NCI-H1417 treated with DMSO at 0.1 percent for 48 hours (cell line): ENCODE measurements at places on chromosomes 2 and 18.
A peak's percentile ranks its signal among the peaks of the same experiment; 100 is the strongest.

GRCh38 chr2:27049422-27050280 lies 1.8 kb upstream of the AGBL5 start:
- DNase-seq, result no peak

GRCh38 chr18:48554610-48555400 lies 16.0 kb downstream of the CTIF start:
- DNase-seq, result no peak

DNA sequence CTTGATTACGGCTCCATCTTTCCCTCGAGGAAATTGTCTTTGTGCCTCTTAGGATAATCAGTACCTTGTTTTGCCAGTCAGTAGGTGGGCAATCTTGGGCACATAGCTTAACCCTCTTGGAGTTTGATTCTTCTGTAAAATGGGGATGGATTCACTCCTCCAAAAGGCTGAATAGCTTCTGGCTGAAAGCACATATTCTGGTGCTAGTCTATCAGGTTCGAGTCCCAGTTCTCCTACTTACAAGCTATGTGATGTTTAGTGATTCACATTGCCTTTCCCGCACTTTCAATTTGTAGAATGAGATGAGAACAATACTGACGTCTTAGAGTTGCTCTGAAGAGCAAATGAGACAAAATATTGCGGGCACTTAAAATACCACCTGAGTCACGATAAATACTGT lies 43.9 kb downstream of the ATIC start:
- DNase-seq, result no peak

DNA sequence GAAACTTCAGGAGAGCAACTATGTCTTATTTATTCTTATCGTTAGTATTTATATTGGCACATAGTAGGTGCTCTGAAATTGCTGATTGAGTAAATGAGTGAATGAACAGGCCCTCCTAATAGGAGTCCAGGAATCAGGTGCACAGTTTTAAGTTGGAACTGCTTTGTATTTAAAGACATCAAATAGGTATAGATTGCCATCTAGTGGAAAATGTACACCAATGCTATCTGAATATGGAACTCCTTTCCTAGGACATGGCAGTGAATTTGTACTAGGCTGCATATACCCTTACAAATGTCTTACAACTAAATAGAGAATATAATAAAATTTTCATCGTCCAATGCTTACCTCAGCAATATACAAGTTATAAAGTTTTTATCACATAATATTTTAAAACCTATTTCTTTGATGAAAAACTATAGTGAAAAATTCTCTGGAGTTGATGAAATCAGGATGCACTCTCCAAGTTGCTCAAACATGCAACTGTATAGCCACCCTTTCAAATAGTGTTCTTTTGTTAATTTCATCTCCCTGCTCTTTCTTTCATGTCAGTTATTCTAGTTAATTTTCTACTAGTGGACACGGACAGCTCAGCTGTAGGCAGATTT lies 318.9 kb upstream of the SYT4 start:
- peak; percentile 44 for DNase-seq

- DNase-seq, result no peak
These were observed 242.3 kb downstream of the ATAD2B start for GRCh38 chr2:23684395-23685176.

DNA sequence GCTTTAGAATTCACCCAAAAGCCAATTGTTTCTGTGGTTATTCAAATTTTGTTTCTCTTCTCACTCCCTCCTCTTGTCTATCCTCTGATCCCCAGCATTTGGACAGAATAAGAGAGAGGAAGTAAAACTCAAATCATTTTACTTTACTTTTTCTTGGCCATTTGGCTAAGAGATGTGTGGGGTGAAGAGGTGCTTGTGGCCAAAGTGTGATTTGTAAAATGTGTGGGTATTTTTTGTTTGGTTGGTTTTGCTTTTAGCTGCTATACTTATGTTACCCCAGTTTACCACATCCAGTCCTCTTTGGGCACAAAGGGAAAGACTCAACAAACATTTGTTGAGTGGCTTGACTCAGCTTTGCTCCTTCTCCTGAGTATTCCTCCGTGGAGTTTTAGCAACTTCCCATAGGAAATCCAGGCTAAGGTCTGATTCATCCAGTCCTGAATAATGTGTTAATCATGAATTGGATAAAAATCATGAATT lies 109.1 kb upstream of the CYP1B1 start:
- DNase-seq, result no peak

DNA sequence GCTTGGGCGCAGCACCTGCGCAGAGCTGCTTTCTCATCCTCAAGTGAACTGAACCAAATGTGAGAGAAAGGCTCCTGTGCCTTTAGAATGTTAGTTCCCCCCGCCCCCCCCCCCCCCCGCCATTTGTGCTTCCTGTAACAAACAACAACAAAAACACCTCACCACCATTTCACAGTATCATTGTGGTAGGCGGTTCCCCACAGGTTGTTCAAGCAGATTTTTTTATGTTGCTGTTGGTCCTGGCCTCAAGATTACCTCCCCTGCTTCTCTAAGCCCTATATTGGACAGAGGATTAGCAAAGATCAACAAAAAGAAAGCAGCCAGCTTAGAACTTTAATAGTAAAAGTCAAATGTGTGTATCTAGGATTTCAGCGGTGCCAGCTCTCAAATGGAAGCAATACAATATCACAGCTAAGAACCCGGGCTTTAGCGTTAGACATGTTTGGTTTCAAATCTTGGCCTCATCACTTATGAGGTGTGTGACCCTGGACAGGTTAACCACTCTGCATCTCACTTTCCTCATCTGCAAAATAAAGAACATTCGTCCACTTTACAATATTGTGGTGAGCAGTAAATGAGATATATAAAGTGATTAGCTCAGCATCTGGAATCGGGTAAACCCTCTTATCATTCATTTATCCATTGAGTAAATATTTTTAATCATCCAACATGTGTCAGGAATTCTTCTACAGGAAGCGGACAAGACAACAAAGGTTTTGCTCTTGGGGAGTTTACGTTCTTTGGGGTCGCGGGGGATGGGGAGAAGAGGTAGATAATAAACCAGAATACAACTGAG lies 84.6 kb downstream of the KCTD18 start:
- DNase-seq, result no peak

DNA sequence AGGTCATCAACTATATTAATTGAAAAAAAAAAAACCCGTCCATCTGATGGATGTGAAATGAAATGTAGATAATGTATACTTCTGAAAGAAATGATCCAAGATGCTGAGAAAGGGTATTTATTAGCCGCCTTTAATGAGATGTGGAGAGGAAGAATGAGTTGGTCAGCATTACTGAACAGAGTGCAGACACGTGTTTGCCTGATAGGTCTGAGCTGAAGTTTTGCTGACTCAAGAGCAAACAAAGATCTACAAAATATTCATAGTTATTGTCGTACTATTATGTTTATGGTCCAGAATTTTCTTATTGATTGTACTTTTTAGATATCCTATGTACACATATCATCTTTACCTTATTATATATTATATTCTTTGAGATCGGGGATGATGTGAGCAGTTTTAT lies 235.3 kb downstream of the RDH14 start:
- no peak for DNase-seq

GRCh38 chr18:8364385-8364784 lies 244.9 kb upstream of the RAB12 start:
- DNase-seq, result no peak

GRCh38 chr2:235605312-235606003 lies 111.6 kb downstream of the AGAP1 start:
- DNase-seq, result peak; percentile 84

GRCh38 chr2:38152913-38153312 lies 77.0 kb upstream of the CYP1B1 start:
- DNase-seq, result no peak

DNA sequence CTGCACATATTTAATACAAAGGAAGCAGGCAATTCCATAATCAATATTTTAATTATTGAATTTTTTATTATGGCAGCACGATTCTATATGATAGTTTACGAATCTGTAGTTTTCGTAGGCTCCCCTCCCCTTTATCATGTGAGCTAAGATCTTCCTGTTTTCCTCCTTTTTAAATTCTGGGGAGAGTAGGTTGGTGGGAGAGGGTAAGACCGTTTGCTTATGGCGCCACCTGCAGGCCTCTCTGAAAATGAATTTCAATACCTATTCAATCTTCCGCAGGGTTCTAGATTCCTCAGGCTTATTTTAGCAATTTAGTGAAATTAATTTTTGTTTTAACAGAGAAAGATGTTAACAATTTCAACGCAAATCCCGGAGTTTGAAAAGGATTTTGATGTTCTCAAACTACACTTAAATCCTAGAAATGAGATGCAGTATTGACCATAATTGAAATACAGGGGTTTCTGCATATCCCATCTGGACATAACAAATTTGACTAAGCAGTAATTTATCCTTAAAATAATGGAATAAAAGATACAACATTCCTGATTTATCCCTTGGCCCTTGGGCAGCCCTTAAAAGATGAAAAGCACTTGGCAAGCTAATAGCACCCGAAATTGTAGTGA lies 12.8 kb upstream of the GBX2 start:
- no peak for DNase-seq

GRCh38 chr2:10590742-10591141 lies 99.0 kb downstream of the NOL10 start:
- DNase-seq, result no peak

- no peak for DNase-seq
These were observed 2.4 kb downstream of the GFPT1 start for GRCh38 chr2:69384618-69385081.

GRCh38 chr2:215736653-215737290 lies 276.6 kb downstream of the MREG start:
- DNase-seq, result no peak

DNA sequence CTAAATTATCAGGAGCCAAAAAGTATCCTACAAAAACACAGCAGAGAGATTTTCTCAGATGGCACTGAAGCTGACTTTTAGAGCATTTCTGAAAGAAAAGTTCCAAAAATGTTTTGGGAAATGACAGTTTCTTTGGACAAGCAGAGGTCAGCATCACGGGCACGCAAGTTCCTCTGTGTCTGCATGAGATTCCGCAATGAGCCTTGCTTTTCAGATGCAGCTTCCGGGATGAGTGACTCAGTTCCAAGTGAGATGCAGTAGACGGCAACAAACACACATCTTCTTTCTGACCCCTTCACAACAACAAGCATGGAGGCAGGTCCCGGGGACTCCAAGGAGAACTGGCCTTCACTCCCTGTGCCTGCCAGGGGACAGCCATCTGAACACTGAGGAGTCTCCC lies 76.6 kb downstream of the EIPR1 start:
- no peak for DNase-seq

GRCh38 chr2:146874260-146874658 lies 970.6 kb upstream of the ACVR2A start:
- no peak for DNase-seq

DNA sequence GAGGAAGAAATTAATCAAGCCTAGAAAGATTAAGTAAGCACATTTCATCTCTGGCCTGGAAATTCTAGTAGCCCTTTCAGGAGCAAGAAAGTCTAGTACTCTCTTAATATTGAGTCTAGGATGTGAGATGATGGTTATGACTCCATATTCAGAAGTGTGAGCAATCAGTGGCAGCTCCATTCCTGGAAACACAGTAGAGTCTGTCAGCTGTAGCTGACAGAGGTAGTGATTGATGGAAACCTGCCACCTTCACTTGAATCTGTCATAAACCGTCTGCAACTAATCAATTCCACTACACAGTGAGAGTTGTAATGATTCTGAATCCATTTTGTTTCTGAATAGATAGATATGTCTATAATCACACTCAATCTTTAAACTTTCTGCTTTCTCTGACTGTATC lies 635.1 kb downstream of the IRS1 start:
- DNase-seq, result no peak
